GM13977 (cell line): ENCODE measurements at places on chromosomes 6 and 20.

DNA sequence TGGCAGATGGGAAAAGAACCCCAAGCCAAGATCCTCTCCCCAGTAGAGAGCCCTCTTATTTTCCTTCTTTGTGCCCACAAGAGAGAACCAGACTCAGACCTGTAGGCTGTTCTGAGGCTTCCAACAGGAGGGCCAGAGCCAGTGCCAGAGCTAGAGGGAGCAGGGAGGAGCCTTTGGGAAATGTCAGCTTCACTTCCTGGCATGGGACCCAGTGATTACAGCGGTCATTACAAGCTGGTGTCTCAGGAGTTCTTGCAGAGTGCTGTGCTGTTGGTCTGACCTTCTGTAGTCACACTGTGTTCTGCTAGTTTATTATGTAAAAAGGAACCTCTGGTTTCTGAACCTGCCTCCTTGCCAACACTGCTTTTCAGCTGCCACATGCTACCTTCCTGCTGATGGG, 38.9 kb downstream of the STK35 start:
- DNase-seq = no peak

DNA sequence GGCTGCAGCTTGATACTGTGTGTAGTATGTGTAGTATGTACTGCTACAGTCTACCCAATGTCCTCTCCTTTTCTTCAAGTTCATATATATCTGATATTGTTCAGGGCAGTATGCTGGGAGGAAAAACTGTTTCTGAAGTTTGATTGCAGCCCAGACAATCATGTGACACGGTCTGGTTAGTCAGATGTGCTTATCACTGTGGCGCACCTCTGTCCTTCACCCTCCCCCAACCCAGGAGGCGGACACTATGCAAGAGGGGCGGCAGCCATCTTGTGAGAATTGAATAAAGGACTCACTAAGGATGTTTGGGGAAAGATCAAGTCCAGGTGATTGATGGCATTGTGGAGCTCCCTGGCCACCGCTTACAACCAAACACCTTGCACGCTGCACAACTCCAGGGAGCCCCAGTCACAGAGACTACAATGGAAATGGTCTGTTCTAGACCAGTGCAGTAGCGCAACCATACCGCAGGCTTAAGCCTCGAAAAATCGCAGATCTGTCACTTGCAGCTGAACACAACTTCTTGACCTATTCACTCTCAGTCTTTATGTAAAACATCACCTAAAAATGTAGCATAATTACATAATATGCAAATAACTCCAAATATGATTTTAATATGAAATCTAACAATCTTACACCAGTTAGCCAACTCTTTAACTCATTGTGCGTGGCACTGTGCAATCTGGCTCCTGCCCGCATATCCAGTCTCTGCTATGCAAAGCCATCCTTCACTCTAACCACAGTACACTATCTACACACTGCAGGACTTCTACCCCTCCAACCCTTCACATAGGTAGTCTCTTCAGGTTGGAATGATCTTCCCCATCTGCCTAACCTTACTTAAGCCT, 79.3 kb downstream of the VGLL2 start:
- no peak for DNase-seq

DNA sequence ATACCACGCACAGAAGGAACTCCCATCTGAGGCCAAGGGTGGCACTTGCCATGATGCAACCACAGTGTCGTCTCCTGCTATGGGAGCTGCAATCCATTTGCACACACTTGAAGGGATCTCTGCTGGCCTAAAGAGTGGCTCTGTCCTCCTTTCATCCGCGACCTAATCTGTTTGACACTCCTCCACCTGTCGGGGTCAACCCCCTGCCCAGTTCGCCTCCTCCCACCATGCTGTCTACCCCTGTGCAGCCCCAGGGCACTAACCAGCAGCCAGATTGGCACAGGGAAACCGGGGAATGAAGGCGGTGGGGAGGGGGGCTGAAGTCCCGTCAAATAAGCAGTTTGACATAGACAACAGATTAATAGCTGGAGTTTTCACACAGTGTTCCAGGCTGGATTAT, 58.1 kb upstream of the FOXQ1 start:
- DNase-seq = no peak

DNA sequence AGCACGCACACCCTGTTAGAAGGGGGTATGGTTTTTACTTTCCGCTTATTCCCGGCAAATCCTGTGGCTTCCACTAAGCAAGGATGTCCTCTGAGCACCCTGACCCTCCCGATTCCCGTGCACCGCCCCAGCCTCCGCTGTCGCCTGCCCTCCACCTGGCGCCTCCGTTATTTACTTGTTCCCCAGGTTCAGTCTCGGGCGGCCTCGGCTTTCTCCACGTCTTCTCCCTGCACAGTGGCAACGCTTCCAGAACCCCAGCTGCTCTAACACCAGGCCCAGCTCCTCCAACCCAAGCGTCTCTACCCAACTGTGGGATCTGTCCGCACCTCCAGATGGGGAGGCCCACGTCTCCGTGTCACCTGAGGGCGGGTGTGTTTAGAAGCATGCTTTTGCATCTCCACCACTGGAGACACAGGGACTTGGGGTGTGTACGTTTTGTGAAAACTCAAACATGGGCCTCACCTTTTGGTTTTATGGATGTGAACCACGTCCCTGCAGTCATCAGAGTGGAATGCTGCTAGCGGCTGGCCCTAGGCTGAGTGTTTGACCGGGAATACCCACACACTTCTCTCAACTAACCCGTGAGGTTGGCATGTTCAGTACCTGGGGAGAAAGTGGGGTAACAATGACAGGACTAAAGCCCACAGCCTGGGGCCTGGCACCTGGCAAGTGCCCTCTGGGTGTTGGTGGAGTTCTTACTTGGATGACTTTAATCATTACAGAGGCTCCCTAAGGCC, 79.9 kb downstream of the THBS2 start:
- no peak for DNase-seq

DNA sequence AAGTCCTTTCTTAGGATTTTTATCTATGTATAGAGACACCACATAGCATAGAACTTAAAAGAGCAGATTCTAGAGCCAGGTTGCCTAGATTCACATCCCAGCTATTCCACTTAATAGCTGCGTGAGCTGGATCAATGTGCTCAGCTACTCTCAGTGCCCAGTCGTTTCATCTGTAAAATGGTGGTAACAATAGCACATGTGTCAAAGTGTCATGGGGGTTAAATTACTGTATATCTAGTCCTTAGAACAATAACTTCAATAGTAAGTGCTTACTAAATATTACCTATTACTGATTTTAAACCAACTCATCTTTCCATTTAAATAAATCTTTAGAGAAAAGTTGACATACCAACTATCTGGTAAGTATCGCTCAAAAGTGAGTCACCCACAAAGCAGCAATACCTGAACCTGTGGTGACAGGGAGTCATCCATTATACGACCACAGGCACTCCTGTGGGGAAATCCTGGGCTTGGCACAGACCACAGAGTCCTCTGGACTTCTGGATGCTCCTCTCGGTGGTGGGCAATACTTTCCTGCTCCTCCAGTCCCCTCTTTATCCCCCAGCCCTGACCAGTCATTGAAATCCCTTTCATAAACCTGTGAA, 154.8 kb downstream of the PDSS2 start:
- no peak for DNase-seq

GRCh38 chr20:59247731-59248684, 52.4 kb upstream of the EDN3 start:
- no peak for DNase-seq

DNA sequence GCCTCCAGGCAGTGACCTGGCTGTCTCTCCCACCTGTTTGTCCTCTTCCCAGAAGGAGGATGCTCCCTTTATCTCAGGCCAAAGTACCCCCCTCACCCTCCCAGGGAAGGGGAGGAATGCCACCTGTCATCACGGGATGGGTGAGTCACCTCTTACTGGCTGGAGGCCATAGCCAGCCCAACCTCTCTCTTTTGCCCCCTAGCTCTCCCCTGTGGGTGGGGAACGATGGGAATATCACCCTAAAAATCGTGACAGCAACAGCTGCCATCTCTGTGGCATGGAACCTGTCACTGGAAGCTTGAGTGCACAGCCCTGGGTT, 137.5 kb upstream of the PTPN1 start:
- DNase-seq = no peak

GRCh38 chr6:152221806-152222628, 414.5 kb downstream of the ESR1 start:
- no peak for DNase-seq

- DNase-seq = no peak
Measured at GRCh38 chr6:46263707-46264086, 92.9 kb upstream of the ENPP5 start.

GRCh38 chr6:47603995-47604394, 94.4 kb upstream of the ADGRF4 start:
- DNase-seq = no peak

GRCh38 chr6:27135087-27135657, 112.3 kb upstream of the PRSS16 start:
- DNase-seq = no peak

- DNase-seq = no peak
Measured at GRCh38 chr20:12152996-12153395, 235.3 kb downstream of the BTBD3 start.

DNA sequence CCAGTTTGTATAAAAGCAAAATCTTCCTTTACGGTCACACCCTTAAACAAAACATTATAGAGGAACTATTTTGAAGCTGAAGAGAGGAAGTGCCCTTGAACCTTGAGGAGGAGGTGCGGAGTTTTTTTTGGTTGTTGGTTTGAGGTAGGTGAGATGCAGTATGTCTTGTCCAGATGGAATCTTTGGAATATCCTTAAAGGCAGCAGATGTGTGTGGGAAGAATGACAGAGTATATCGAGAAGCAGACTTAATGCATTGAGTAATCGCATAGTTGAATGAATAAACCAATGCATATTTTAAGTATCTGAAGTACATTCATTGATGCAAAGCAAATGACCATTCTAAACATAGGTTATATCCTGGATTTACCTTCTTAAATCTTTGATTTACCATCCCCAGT, 49.9 kb downstream of the AIG1 start:
- no peak for DNase-seq

GRCh38 chr6:5986861-5987260, 19.9 kb downstream of the NRN1 start:
- DNase-seq = no peak

GRCh38 chr6:43748765-43749164, 21.2 kb upstream of the VEGFA start:
- DNase-seq = no peak

GRCh38 chr6:157193443-157193996, 129.8 kb downstream of the TMEM242 start:
- DNase-seq = no peak

DNA sequence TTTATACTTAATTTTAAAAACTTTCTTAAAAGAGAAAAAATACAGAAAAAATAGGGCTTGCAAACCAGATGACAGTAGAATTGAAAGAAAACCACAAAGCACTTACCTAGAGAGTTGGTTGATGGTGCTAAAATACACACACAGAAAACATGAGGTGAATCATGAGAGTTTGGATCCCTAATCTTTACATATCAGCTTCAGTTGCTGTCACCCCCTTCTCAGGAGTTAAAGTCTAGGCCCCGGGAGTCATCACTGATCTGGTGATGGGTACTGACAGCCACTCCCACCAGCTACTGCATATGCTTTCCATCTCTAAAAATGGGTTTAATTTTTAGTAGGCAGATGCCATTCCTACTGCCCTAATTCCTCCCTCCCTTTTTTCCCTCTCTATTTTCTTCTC, 16.7 kb downstream of the TSBP1 start:
- no peak for DNase-seq

- no peak for DNase-seq
Measured at GRCh38 chr6:72130327-72130726, 244.0 kb downstream of the RIMS1 start.

- DNase-seq = no peak
Measured at GRCh38 chr6:6461138-6461537, 127.4 kb upstream of the LY86 start.

DNA sequence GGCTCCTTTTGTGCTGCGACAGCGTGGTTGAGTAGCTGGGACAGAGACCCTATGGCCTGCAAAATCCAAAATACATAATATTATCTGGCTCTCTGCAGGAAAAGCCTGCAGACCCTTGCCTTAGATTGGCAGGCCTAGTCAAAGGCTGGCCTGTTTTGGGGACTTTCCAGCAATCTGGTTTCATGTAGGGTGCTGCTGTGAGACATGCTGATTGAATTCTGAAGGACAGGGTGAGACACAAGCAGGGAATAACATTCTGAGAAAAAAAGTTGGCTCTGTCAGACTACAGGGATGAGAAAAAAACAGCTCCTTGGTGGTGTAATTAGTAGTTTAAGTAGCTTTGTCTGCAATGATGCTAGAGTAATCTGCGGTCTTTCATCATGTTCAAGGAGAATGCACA, 402.7 kb upstream of the AGPAT4 start:
- DNase-seq = no peak

- DNase-seq = no peak
Measured at GRCh38 chr20:10963717-10964266, 290.0 kb upstream of the JAG1 start.

GRCh38 chr6:16168858-16169257, 40.0 kb downstream of the MYLIP start:
- no peak for DNase-seq

DNA sequence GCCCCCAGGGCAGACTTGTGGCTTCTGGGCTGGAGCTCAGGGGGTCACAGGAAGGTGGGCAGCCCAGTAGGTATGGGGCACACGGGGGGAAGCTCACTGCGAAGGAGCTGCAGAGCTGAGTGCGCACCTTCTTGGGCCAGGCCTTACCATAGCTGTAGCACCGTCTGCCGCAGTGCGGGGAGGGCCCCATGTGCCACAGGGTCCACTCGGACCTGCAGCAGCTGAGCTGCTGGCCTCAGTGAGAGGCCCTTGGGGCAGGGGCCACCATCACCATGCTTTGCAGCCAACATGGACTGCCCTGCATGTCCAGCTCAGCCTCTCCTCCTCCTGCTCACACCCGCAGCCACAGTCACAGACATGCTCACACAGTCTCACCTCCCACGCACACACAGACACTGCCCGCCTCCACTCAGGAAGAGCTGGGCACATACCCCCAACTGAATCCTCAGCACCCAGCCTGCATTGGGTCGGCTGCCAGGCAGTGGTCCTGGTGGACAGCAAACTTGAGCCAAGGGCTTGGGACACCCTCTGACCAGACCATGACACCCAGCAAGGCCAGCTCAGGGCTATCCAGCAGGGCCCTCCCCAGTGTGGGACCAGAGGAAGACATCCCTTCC, 35.3 kb downstream of the YTHDF1 start:
- no peak for DNase-seq

DNA sequence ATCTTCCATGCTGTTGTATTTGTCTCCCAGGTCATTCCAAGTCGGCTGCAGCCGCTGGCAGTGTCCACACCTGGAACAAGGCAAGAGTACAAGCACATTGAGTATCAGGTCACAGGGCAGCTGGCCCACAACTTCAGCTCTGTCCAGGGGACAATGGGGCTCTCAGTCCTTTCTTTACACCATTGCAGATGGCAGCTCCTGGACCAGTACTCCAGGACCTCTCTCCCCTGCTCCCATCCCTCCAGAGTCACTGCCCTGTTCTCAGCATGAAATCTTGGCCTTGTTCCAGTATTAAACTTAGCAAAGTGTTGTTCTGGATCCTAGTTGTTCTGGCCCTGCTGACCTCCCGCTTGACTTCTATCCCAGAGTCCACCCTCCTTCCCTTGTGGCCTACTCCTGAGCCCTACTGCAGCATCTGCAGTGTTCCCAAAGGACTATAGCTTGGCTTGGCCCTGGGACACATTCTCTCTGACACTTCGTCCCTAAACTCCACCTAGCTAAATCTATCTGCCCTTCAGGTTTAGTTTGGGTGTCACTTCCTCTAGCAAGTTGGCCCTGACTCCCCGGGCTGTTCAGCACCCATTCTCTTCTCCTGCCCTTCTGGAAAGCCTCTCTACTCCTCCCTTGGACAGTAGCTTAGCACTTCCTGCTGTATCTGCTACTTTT, 5.8 kb downstream of the TXNDC5 start:
- no peak for DNase-seq

GRCh38 chr6:10695086-10695657, 400 bp downstream of the PAK1IP1 start:
- no peak for DNase-seq
